Endothelial cell of umbilical vein (primary cell): ENCODE measurements at places on chromosomes 11 and 22. TPM values are rescaled to one million over a fixed set of nuclear protein-coding genes. Genes with fewer than 3 reads are reported as not detected.

SEPTIN3 gene
- 0.18 TPM in 1 of 2 replicates, not detected in the other for total RNA-seq

MMP13 gene
- not detected in 2 replicates for total RNA-seq

YPEL4 gene
- 0.24 and 0.30 TPM in 2 replicates for total RNA-seq

PATE2 gene
- total RNA-seq = 0.31 TPM in 1 of 2 replicates, not detected in the other

ZNRD2 gene
- total RNA-seq = 40.8 and 46.9 TPM in 2 replicates

OR8A1 gene
- total RNA-seq = not detected in 2 replicates

RHOG gene
- total RNA-seq = 59.6 and 69.0 TPM in 2 replicates

EEF1G gene
- total RNA-seq = 1,341 and 1,345 TPM in 2 replicates

GLYAT gene
- total RNA-seq = not detected in 2 replicates

SLC36A4 gene
- 16.8 and 21.7 TPM in 2 replicates for total RNA-seq

FAM111A gene
- total RNA-seq = 53.0 and 57.4 TPM in 2 replicates

ATM gene
- total RNA-seq = 49.7 and 52.1 TPM in 2 replicates
